ENCODE measurements at places on chromosomes 2 and 18.

- DNase-seq, result no peak
Observed at GRCh38 chr18:55534547-55534946, 53.4 kb downstream of the TCF4 start.

- peak; percentile 97 for DNase-seq
Observed at GRCh38 chr2:217943446-217944321, 59.1 kb downstream of the TNS1 start.

- DNase-seq, result no peak
Observed at GRCh38 chr2:54701029-54701428, 22.4 kb upstream of the EML6 start.

GRCh38 chr18:59996370-59996966, 96.7 kb downstream of the PMAIP1 start:
- peak; percentile 16 for DNase-seq

GRCh38 chr2:893311-893710, 57.3 kb upstream of the SNTG2 start:
- DNase-seq, result no peak

Data from hepatic stellate cell (primary cell).